Tibial nerve (tissue), 4 donors: ENCODE measurements at places on chromosomes 3 and 15. TPM values are rescaled to one million over a fixed set of nuclear protein-coding genes. Genes with fewer than 3 reads are reported as not detected.

Gene PLS1
- total RNA-seq: 0.90 TPM

Gene CLDN16
- total RNA-seq: not detected

Gene AMT
- total RNA-seq: 20.8 TPM

Gene GAP43
- 2.4 TPM for total RNA-seq

Gene CCDC32
- 35.4 TPM for total RNA-seq

Gene CACNA2D2
- 1.5 TPM for total RNA-seq

Gene ONECUT1
- not detected for total RNA-seq

Gene RBPMS2
- 2.0 TPM for total RNA-seq

Gene RNU6-1
- total RNA-seq: not detected

Gene TP63
- total RNA-seq: not detected

Gene SENP2
- 27.8 TPM for total RNA-seq

Gene IL12A
- not detected for total RNA-seq

Gene RBMS3
- total RNA-seq: 163 TPM

Gene TM2D3
- total RNA-seq: 41.7 TPM

Gene SAMD7
- total RNA-seq: not detected

Gene RTF1
- total RNA-seq: 31.2 TPM

Gene MRAS
- total RNA-seq: 289 TPM

Gene MFAP1
- 9.6 TPM for total RNA-seq

Gene SLC27A2
- 0.21 TPM for total RNA-seq

Gene MINAR1
- 0.60 TPM for total RNA-seq

Gene CSPG4
- total RNA-seq: 132 TPM

Gene TAGLN3
- not detected for total RNA-seq

Gene LRRIQ4
- not detected for total RNA-seq

Gene KLHL6
- total RNA-seq: 4.5 TPM

Gene LINGO1
- 2.4 TPM for total RNA-seq

Gene IL5RA
- not detected for total RNA-seq

Gene P2RY14
- total RNA-seq: 9.4 TPM

Gene GOLGA8J
- total RNA-seq: 0.60 TPM

Gene SEMA5B
- total RNA-seq: 9.6 TPM

Gene ISG20
- total RNA-seq: 28.6 TPM

Gene GOLGA8B
- 129 TPM for total RNA-seq

Gene SPINK8
- not detected for total RNA-seq

Gene GATM
- total RNA-seq: 564 TPM

Gene ARHGEF26
- 44.7 TPM for total RNA-seq

Gene SERPINI2
- total RNA-seq: not detected

Gene IQCF5
- not detected for total RNA-seq

Gene SLITRK3
- total RNA-seq: not detected

Gene FGF7
- 102 TPM for total RNA-seq

Gene RARB
- total RNA-seq: 13.5 TPM

Gene C3orf70
- 10.8 TPM for total RNA-seq

Gene CEMIP
- 0.21 TPM for total RNA-seq

Gene GALNT15
- 789 TPM for total RNA-seq

Gene JMJD7
- total RNA-seq: 12.3 TPM

Gene TIMP4
- total RNA-seq: 124 TPM

Gene LRRC31
- total RNA-seq: not detected

Gene EPHB3
- 5.4 TPM for total RNA-seq

Gene ANKRD34C
- total RNA-seq: not detected

Gene DLL4
- total RNA-seq: 8.1 TPM

Gene GOLGA6L10
- 0.30 TPM for total RNA-seq

Gene GABRA5
- not detected for total RNA-seq

Gene EFL1
- total RNA-seq: 5.3 TPM
